ENCODE measurements at places on chromosomes 2 and 18. TPM values are rescaled to one million over a fixed set of nuclear protein-coding genes. Genes with fewer than 3 reads are reported as not detected.

- H3K36me3 ChIP-seq: no peaks in the 10 kb centered on the region
- DNase-seq: no peak
- no peaks in the 10 kb centered on the region for H3K4me1 ChIP-seq
- H3K27me3 ChIP-seq: no peaks in the 10 kb centered on the region
- no peak overlapping the region for H3K27ac ChIP-seq
- H3K4me3 ChIP-seq: no peak overlapping the region
Measured at GRCh38 chr2:29619689-29620088, 301.7 kb downstream of the ALK start.

DNA sequence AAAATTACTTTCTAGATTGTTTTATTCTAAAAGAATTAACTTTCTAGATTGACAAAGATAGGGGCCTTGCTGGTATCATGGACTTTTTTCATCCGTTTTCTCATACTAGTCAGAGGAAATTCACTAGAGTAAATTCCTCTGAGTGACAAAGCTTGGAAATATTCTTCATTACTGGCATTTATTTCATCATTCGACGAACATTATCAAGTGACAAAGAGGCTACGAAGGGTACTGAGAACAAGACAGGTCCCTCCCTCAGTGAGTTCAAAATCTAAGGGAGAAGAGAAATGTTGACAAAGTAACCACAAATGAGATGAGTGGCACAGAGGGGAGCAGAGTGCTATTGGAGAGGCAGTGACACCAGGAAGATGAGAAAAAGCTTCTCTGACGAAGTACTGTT, 4.3 kb downstream of the EPG5 start:
- no peaks in the 10 kb centered on the region for H3K36me3 ChIP-seq
- H3K4me3 ChIP-seq: no peak overlapping the region
- H3K27me3 ChIP-seq: no peaks in the 10 kb centered on the region
- H3K4me1 ChIP-seq: peaks cover 14% of the 10 kb centered on the region
- no peak overlapping the region for H3K27ac ChIP-seq
- DNase-seq: no peak

GRCh38 chr2:150997066-150997465, 264.6 kb downstream of the RBM43 start:
- no peaks in the 10 kb centered on the region for H3K27me3 ChIP-seq
- no peak overlapping the region for H3K27ac ChIP-seq
- H3K36me3 ChIP-seq: no peaks in the 10 kb centered on the region
- no peaks in the 10 kb centered on the region for H3K4me1 ChIP-seq
- no peak for DNase-seq
- H3K4me3 ChIP-seq: no peak overlapping the region

DNA sequence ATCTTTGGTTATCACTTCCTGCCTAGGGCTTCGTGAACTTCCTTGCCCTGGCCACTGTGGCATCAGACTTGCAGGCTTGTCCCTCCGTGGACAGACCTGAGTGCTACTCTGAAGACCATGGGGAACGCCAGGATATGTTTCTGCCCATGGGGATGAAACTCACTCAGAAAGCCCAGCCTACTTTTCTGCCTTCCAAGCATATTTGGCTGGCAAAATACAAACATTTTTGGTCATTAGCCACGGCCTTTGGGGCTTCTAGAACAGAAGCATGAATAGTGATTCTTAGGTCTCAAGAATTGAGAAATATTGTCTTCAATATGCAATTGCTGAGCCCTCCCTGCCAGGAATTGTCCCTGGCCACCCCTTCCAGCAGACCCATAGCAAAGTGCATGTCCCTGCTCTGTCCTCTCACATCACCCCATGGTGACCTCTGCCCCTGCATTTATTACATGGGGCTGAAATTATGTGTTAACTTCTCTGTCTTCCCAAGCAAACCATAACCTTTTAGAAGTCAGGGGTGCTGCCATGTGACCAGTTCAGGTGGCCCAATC, 152.4 kb downstream of the OSR1 start:
- H3K27ac ChIP-seq: no peak overlapping the region
- no peaks in the 10 kb centered on the region for H3K27me3 ChIP-seq
- H3K36me3 ChIP-seq: no peaks in the 10 kb centered on the region

GRCh38 chr2:222968550-222969155, 83.3 kb upstream of the KCNE4 start:
- no peaks in the 10 kb centered on the region for H3K36me3 ChIP-seq
- no peak overlapping the region for H3K27ac ChIP-seq
- H3K4me1 ChIP-seq: no peaks in the 10 kb centered on the region
- H3K27me3 ChIP-seq: no peaks in the 10 kb centered on the region
- H3K4me3 ChIP-seq: no peak overlapping the region

DNA sequence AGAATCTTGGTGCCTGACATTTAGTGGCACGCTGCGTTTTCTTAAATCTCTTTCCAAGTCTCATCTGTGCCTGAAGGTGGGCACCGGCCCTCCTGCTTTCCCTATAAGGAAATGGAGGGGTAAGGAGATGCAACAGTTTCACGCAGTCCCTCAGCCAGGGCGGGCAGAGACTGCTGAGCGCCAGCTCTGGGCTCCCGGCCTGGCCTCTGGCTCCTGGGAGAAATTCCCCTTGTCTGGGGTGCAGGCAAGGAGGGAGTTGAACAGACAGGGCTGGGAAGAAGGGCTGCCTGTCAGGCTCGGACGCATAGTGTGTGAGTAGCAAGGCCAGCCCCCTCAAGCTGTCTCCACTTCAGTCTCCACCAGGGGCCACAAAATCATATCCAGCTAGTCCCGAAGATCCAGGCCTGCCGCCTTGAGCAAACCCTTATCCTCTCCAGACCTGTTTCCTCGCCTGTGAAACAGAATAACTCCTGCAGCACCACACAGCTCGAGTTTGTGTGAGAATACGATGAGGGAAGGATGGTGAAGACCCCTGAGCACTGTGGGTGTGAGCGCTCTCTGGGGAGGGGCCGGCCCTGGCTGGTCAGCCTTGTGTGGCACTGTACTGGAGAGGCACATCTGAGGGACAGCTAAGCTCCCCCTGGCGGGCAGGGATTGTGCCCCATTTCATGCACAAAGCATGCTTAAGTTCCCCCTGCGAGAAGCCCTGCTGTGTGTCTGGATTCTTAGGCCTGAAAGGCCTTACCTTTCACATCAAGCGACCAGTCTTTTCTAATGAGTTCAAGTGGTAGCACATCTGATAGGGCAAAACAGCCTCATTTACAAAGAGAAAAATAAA, 33.8 kb downstream of the SDC1 start:
- H3K4me1 ChIP-seq: no peaks in the 10 kb centered on the region
- H3K36me3 ChIP-seq: no peaks in the 10 kb centered on the region
- no peak for DNase-seq

DNA sequence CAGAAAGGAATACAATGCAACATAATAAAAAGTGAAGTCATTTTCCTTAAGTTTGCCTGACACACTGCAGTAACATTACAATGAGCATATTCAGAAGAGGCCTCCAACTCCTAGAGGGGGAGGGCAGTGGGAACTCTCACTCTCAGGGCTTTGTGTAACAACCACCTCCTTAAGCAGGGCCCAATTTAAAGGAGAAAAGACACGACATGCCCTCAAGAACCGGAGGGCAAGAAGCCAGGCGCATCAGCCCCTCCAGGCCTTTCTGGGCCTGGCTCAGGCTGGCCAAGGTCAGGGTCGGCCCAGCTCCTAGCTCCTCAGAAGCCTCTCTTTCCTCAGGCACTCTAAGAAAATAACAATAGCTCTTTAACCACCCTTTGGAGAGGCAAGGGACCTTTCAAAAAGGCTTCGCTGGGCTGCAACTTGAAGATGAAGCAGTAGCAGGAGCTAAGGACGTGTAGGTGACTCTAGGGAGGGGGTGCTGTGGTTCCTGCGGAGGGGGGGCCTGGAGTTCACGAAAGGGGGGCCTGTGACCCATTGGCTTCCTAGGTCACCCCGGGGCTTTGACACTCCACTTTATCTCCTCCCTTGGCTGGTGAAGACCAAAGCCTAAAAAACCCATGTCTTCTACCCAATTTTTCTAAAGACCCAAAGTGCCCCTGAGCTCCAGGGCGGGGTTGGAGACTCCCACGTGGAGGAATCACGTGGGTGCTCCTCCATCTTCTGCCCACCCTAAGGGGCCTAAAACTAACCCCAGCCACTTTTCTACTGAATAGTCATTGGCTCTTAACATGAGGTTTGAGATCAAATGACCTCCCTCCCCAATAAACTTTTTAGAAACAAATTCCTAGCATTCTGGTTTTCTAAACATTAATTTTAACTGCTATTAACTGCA, 13.3 kb downstream of the SERTAD2 start:
- H3K4me3 ChIP-seq: no peak overlapping the region
- H3K27ac ChIP-seq: no peak overlapping the region
- no peaks in the 10 kb centered on the region for H3K27me3 ChIP-seq
- peaks cover 13% of the 10 kb centered on the region for H3K4me1 ChIP-seq

DNA sequence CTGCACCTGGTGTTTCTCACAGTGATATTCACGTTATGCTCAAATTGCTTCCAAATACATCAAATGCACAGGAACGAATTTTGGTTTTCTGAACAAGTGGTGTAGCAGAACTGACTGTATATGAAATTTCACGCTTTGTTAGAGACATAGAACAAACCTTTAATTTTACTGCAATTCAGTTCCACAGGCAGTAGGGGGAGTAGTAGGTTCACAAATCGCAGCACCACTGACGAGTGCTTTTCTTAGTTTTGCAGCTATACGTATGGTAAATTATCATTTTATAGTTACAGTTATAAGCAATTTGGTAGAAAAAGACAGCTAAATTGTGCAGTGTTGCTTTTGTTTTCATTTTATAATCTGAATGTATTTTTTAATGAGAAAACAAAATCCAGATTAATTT, 113.3 kb downstream of the KIAA1328 start:
- peaks cover 6% of the 10 kb centered on the region for H3K36me3 ChIP-seq
- DNase-seq: no peak
- H3K4me1 ChIP-seq: no peaks in the 10 kb centered on the region

- no peaks in the 10 kb centered on the region for H3K4me1 ChIP-seq
- no peak overlapping the region for H3K4me3 ChIP-seq
- no peak overlapping the region for H3K27ac ChIP-seq
- no peaks in the 10 kb centered on the region for H3K27me3 ChIP-seq
- H3K36me3 ChIP-seq: no peaks in the 10 kb centered on the region
Measured at GRCh38 chr2:48605482-48606175, 12.0 kb upstream of the GTF2A1L start.

DNA sequence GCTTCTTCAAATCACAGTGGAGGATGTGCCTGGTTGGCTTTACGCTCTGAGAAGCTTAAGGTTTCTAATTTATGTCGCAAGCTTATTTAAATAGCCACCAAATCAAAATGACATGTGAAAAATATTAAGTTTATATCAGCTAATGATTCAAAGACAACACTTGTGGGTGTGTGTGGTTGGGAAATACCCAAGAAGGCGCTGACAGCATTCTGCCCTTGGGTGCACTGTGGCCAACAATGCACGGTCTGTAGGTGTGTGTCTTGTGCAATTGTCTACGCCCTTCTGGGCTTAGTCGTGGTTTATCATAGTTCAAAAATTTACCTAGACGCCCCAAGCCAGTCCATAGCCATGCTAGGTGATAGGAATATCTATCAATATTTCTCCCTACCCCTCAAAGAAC, 60.9 kb downstream of the KCTD1 start:
- no peak for DNase-seq
- no peaks in the 10 kb centered on the region for H3K4me1 ChIP-seq
- H3K27ac ChIP-seq: no peak overlapping the region
- H3K36me3 ChIP-seq: no peaks in the 10 kb centered on the region
- H3K27me3 ChIP-seq: no peaks in the 10 kb centered on the region

DNA sequence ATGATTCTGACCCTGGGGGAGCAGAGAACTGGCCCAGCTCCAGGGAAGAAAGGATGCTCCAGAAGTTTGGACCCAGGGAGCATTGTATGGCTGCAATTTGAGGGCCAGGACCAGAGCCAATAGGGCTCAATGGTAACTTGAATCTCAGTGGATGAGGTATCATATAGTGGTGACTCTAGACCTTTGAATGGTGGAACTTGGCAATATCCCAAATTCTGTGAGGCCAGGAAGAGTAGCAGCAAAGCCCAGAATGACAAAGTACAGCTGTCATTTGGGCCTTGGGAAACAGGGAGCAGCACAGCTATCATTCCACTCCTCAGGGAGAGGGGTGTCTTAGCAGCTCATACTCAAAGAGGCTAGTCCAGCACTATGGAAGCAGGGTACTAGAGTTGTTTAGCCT, 332.9 kb upstream of the RBMS1 start:
- no peak overlapping the region for H3K27ac ChIP-seq
- H3K27me3 ChIP-seq: no peaks in the 10 kb centered on the region
- no peaks in the 10 kb centered on the region for H3K4me1 ChIP-seq
- no peaks in the 10 kb centered on the region for H3K36me3 ChIP-seq

GRCh38 chr18:76913583-76913982, 91.2 kb downstream of the ZNF236 start:
- no peaks in the 10 kb centered on the region for H3K4me1 ChIP-seq
- peaks cover 24% of the 10 kb centered on the region for H3K36me3 ChIP-seq
- no peak overlapping the region for H3K27ac ChIP-seq
- H3K27me3 ChIP-seq: no peaks in the 10 kb centered on the region
- no peak for DNase-seq

- no peak for DNase-seq
- H3K4me1 ChIP-seq: peaks cover 15% of the 10 kb centered on the region
- H3K27me3 ChIP-seq: no peaks in the 10 kb centered on the region
- no peak overlapping the region for H3K4me3 ChIP-seq
- no peak overlapping the region for H3K27ac ChIP-seq
Measured at GRCh38 chr2:128605421-128605820, 286.8 kb upstream of the HS6ST1 start.

DNA sequence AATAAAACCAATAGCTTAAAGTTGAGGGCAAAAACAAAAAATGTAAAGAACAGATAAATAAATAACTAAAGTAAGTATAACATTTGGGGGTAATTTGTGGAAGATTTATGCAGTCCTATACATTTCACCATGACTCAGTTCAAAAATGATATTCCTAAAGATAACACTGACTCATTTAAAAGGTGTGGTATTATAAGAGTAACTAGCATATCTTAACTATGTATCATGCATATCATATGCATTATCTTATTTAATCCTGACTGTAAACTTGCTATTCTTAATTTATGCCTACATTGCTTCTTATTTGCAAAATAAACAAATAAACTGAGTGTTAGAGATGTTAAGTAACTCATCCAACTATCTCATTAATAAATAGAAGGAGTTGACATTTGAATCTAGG, 726.5 kb upstream of the PKDCC start:
- DNase-seq: no peak
- H3K27ac ChIP-seq: no peak overlapping the region
- H3K4me3 ChIP-seq: no peak overlapping the region

DNA sequence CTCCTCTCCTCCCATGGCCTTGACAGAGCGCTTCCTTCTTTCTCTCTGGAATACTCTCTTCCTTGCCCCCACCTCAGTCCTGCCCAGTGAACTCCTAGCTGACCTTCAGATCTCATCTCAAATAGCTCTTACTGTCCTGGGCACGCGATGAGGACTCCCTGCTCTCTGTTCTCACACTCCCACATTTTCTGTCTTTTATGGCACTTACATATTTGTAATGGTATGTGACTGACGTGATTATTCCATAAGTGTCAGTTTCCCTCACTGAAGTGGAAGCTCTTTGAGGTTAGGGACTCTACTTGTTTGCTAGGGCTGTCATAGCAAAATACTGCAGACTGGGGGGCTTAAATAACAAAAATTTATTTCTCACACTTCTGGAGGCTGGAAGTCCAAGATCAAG, 1.7 kb upstream of the DYSF start:
- no peaks in the 10 kb centered on the region for H3K36me3 ChIP-seq
- H3K4me1 ChIP-seq: peaks cover 58% of the 10 kb centered on the region
- no peak for DNase-seq
- no peaks in the 10 kb centered on the region for H3K27me3 ChIP-seq

GRCh38 chr2:177646791-177647190, 254.2 kb downstream of the AGPS start:
- no peak overlapping the region for H3K4me3 ChIP-seq
- DNase-seq: no peak

The IL37 gene
- not detected for total RNA-seq

The BMP10 gene
- not detected for total RNA-seq

The STPG4 gene
- not detected for total RNA-seq

The TRAF3IP1 gene
- total RNA-seq: 19.4 TPM

The SLC19A3 gene
- 4.9 TPM for total RNA-seq

The SKOR2 gene
- not detected for total RNA-seq
